Fibroblast of lung (primary cell): ENCODE measurements at places on chromosomes 4 and X. TPM values are rescaled to one million over a fixed set of nuclear protein-coding genes. Genes with fewer than 3 reads are reported as not detected.

The GPR143 gene
- under 0.01 TPM in 1 of 2 replicates, not detected in the other for total RNA-seq

The ADGRG2 gene
- total RNA-seq = under 0.01 TPM in 2 replicates

The CNGA1 gene
- not detected in 2 replicates for total RNA-seq

The DCAF12L2 gene
- total RNA-seq = under 0.01 TPM in 1 of 2 replicates, not detected in the other

The PTPN13 gene
- 55.2 and 136 TPM in 2 replicates for total RNA-seq

The PGAM4 gene
- not detected in 2 replicates for total RNA-seq

The TMEM175 gene
- total RNA-seq = 10.3 and 16.3 TPM in 2 replicates

The FOXR2 gene
- not detected in 2 replicates for total RNA-seq

The ARSD gene
- 14.1 and 30.7 TPM in 2 replicates for total RNA-seq

The SSX2 gene
- total RNA-seq = not detected in 2 replicates

The GPRASP2 gene
- 16.9 and 24.6 TPM in 2 replicates for total RNA-seq

The EDA2R gene
- total RNA-seq = 15.7 and 21.0 TPM in 2 replicates

The SH3BGRL gene
- 41.6 and 47.8 TPM in 2 replicates for total RNA-seq

The FAT4 gene
- total RNA-seq = 9.0 and 17.8 TPM in 2 replicates

The CCNA2 gene
- 1.3 and 12.6 TPM in 2 replicates for total RNA-seq

The EFHC2 gene
- 0.77 and 2.6 TPM in 2 replicates for total RNA-seq

The GDPD2 gene
- total RNA-seq = not detected in 2 replicates

The USP26 gene
- not detected in 2 replicates for total RNA-seq

The ZNF157 gene
- total RNA-seq = 0.17 and 0.26 TPM in 2 replicates

The CAPN6 gene
- total RNA-seq = under 0.01 TPM in 1 of 2 replicates, not detected in the other

The CUL4B gene
- total RNA-seq = 32.4 and 39.3 TPM in 2 replicates
